NCI-H146 (cell line): ENCODE measurements at places on chromosomes 11 and 22.

DNA sequence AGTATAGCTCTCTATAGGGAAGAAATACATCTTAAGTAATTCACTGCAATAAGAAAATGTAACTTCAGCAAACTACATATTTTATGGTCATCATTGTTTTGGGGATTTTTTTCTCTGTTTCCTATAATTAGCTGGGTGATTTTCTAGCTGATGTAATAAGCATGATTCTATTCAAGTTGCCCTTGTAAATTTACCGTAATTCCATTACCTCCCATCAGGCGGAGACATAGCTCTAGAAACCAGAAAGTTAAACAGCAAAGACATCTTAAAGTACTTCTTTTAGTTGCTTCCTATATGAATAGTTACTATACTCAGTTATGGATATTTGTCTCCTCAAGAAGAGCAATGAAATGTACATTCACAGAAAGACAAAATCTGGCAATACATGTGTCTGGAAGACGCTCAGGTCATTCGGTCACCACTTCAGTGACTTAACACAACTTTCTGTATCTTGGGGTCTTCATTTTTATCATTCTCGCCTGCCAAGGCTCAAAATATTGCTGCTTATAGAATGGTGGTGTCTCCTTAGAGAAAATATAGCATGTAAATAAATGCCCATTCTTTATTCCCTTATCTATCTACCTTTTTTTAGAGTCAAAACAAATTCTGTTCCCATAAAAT, 239.9 kb upstream of the ZC3H12C start:
- DNase-seq, result peak; percentile 36

DNA sequence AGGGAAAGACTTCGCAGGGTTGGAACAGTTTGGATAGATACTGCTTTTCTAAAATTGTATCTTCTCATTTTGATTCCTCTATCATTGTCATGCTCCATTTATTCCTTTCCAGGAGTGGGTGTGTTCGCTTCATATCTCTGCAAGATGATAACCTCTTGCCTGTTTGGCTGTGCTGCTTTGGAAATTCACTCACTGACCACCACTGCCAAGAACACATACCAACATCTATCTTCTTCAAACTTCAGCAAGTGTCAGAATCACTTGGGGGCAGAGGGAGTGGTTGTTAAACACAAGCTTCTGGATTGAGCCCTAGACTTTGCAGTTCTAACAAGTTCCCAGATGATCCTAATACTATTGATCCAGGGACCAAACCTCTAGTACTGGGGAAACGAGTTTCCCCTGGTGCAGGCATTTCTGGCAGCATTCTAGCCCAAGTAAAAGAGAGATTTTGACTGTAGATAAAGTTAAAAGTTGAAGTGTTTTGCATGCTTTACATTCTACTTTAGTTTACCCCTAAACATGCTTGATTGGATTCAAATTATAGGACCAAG, 11.5 kb upstream of the DKK3 start:
- no peak for DNase-seq

DNA sequence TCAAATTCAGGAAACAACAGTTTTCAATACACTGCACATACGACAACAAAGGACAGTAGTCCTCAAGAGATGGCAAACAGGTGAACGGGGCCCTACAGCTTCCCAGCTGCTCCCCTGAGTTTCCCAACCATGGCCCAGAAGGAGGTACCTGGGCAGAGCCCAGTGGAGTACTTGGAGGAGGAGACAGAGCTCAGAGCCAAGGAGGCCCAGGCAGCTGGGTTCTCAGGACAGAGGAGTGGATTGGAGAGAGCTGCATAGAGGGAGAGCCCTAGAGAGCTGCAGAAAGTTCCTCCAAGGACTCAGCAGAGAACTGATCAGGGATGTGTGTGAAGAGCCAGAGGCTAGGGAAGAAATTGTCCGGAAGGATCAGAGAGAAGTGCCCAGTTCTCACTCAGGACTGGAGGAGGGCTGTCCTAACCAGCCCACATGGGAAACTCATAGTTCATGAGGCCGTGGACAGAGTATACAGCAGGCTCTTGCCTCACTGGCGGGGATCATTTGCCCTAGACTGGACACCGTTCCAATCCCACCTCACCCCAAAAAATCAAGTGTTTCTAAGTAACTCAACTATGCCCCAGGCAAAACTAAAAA, 7.6 kb upstream of the ASCL2 start:
- DNase-seq, result no peak

- peak; percentile 53 for DNase-seq
Measured at GRCh38 chr11:117887431-117888138, 11.1 kb upstream of the FXYD6 start.
